ENCODE measurements at places on chromosomes 5 and 9.

DNA sequence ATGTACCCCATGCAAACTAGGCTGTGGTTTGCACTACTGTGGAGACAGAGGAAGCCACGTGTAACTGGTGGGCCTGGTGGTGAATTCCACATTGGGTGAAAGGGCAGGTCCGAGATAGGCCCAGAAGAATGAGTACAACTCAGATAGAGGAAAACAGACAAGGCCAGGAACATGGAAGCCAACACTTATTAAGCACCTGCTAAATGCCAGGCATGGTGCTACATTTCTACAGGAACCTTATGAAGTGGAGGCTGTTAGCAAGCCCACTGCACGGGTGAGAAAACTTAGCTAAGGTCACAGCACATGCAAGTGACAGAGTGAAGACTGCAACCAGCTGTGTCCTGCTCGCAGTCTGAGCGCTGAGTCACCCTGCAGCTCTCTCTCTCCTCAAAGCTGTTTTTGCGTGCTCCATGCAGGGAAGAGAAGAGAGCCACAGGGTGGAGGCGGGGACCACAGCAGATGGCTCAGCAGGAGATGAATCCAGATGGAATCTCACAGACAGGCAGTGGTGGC, 65.5 kb upstream of the SPTLC1 start:
- DNase-seq: no peak

DNA sequence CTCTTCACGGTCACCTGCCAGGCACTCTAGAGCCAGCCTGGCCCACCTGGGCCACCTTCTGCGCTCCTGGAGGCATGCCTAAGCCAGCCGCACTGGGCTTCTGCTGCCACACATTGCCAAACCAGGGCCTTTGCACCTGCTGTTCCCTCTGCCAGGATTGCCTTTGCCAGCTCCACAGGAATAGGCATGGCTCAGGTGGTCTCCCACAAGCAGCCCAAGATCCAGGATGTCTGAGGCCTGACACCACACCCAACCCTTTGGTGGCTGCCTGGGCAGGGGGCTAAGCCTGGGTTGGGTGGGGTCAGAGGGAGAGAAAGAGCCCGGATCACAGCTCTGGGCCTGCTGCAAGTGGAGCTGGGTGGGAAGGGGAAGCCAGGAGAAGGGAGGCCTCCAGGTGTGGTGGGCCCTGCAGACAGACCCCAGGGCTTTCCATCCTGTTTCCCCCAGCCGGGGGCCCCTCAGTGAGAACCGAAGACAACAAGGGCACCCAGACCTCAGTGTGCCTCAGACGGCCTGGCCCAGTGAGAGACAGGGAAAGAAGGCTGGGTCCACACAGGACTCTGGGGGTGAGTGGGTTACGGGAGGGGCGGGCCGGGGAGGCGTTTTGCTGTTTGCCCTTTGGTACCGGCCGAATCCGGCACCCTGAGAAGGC, 672 bp upstream of the SUSD3 start:
- no peak for DNase-seq

DNA sequence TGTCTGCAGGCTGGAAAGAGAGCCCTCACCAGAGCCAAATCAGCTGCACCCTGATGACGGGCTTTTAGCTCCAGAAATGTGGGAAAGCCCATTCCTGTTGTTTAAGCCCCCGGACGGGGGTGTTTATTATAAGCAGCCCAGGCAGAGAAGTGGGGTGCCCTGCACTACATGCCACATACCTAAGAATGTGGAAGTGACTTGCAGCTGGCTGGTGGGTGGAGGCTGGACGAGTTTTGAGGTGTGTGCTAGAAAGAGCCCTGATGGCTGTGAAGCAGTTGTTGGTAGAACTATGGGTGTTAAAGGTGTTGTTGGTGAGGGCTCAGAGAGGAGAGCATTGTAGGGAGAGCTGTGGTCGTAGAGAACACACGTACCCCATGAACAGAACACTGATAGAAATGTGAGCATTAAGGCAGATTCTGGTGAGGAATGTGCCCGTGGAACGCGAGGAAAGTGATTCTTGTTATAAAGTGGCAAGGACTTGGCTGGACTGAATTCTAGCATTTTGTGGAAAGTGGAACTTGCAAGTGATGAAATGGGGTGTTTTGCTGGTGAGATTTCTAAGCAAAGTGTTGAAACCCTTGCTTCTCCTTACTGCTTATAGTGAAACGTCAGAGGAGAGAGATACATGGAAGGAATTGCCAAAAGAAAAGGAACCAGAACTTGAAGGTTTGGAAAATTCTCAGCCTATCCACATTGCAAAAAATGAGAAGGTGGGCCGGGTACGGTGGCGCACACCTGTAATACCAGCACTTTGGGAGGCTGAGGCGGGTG, 38.9 kb downstream of the AHRR start:
- no peak for DNase-seq

GRCh38 chr5:27516437-27516836, 478.1 kb upstream of the CDH9 start:
- DNase-seq: no peak

DNA sequence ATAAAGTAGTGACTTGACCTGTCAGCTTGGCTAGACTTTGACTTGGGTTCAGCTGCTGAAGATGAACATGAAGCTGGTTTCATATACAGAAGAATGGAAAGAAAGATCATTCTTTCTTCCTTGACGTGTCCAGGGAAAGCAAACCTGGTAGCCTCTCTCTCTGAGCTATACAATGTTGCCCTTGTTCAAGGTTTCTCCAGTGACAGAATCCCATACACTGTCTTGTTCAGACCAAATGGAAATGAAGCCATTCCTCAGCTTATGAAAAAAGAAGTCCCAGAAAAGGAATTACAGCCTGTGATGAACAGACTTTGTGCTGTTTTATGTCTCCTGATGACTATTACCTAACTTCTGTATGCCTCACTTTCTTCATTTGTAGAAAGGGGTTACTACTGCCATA, 349.8 kb upstream of the KLF4 start:
- no peak for DNase-seq

DNA sequence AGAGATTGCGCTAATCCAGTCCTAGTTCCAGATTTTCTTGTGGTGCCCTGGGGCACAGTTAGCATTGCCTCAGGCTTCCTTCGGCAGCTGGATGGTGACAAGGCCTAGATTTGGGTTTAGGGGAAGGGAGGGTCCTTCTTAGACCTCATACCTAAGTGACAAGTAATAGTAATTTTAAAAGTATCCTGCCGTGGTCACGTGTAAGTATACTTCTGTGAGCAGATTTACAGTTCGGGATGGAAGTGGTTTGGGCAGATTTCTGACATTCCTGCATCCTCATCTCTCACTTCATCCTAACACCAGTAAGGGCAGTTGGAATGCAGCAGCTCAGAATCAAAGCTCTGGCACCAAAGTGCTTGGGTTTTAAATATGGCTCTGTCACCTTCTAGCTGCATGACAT, 71.6 kb downstream of the LRRC70 start:
- no peak for DNase-seq

DNA sequence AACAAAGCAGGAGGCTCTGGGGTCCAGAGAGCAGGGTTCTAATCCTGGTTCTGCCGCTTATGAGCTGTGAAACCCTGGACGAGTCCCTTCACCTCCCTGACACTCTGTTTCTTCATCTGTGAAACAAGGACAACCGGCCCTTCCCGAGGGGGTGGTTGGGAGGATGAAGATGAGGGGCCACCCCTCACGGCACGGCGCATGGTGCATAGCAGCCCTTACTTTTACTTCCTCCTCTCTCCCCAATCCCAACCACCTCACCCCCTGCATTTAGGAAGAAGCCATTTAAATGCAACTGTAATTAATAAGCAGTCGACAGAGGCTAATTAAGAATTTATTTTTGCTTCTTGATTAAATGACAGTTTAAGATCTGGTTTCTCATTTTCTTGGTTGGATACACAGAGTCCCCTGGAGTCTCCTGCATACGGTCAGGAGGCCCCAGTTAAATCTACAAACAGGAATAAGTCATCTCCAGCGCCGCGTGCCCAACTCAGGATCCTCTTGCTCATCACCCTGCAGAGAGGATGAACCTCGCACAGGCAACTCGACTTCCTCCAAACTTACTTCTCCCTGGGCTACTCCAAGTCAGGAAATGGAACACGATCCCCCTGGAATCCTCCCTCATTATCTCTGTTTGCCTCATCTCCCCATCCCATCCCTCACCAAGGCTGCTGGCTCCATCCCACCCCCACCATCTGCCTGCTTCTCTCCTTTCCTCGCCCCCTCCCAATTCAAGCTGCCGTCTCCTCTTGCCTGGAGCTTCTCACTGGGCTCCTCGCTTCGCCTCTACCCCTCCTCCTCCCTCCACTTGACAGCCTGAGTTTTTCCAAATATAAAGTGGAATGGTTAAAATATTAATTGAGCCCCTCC, 95.9 kb downstream of the HRH2 start:
- DNase-seq: no peak

DNA sequence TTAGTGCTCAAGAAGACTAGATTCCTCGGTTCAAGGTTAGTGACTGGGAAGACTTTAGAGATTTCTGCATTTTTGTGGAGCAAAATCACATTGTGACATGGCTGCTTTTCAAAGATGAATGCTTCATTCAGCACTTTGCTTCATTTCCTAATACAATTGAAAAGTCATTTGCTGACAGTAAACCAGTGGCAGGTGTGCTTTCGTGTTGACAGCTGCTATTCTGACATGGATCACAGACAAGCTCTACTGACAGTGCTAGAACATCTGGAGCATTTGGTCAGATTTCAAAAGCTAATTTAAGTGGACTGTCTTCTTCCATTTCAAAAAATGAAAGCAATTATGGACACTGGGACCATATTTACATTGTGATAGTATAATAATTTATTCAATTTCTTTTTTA, 1060.1 kb downstream of the PTPRD start:
- no peak for DNase-seq

DNA sequence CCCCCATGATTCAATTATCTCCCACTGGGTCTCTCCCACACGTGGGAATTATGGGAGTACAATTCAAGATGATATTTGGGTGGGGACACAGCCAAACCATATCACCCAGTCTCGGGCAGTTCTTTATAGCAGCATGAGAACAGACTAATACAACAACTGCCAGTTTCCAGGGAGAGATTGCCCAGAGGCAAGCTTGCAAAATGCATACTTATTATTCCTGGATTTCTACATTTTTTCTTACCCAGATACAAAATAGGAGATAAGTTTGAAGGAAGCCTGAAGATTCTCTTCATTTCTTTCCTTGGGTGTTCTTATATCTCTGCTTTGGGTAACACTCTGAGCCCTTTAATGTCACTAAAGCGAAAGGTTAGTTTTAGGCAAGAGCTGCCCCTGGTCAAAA, 691.2 kb downstream of the TAF11L14 start:
- no peak for DNase-seq

DNA sequence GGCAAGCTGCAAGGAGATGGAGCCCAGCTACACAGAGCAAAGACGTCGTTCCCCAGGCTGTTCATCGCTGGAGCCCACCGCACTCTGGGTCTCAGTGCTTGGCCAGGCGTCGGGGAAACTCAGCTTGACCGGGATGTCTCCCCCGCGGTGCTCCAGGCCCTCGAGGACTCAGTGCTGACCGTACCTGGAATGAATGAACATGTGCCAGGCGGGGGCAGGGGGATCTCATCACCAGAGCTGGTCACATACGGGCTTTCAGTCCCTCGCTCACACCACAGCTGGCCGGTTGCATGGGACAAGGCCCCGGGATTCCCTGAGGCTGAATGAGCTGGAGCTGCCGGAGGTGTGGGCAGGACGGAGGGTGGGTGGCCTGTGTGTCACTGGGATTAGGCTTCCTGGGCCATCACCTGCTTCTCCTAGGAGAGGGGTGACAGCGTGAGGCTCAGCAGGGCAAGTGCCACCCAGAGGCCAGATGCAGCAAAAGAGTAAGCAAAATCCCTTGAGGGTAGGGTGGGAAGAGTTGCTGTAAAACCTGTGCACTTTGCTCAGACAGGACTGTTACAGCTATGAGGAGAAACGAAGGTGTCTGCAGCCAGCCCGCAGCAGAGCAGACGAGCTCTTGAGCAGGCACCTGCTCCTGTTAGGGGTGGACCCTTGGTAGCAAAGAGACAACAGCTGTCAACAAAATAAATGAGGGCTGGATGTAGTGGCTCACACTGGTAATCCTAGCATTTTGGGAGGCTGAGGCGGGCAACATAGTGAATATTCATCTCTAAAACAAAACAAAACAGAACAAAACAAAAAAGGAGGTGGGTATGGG, 70.7 kb upstream of the RAPGEF1 start:
- DNase-seq: peak; percentile 50

DNA sequence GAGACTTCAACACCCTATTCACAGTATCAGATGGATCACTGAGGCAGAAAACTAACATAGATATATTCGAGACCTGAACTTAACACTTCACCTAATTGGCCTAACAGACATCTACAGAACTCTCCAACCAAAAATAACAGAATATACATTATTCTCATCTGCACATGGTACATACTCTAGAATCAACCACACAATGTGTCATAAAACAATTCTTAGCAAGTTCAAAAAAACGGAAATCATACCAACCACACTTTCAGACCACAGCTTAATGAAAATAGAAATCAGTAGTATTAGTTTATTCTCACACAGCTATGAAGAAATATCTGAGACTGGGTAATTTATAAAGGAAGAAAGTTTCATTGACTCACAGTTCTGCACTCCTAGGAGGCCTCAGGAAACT, 387.9 kb downstream of the DEPDC1B start:
- no peak for DNase-seq

DNA sequence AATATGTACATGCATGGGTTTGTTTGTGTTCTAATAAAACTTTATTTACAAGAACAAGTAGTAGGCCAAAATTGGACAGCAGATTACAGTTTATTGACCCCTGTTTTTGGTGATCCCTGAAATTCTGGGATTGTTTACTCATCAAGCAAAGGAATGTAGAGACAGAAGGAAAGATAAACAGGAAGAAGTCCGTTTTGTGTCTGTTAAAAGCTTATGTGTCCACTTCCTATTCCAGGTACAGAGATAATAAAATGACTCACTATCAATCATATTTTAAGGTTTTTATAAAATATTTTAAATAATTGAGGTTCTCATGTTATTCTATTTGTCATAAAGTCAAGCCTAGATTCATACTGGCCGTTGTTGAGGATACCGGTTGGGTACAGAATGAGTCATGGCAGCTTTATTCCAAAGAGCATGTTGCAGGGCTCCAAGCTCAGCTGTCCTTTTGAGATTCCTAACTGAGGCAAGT, 214.9 kb upstream of the DAB2 start:
- no peak for DNase-seq

DNA sequence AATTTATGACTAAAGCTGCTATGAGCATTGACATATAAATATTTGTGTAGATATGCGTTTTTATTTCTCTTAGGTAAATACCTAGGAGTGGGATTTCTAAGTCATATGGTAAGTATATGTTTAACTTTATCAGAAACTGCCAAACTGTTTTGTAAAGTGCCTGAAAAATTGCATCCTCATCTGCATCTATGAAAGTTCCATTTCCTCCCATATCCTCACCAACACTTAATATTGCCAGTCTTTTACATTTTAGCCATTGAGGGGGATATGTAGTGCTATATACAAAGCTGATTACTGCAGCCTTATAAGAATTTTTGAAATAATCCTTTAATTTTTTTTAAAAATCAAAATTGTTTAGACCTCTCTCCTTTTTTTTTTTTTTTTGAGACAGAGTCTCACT, 123.1 kb upstream of the SPRY4 start:
- DNase-seq: no peak
